ENCODE measurements at places on chromosomes 16 and 17. TPM values are rescaled to one million over a fixed set of nuclear protein-coding genes. Genes with fewer than 3 reads are reported as not detected.
A peak's percentile ranks its signal among the peaks of the same experiment; 100 is the strongest.

The TM4SF5 gene
- 67.1 TPM for total RNA-seq

- H3K27me3 ChIP-seq: no peaks in the 10 kb centered on the region
- no peak overlapping the region for H3K4me3 ChIP-seq
- H3K36me3 ChIP-seq: no peaks in the 10 kb centered on the region
These were observed 54.0 kb downstream of the DYNLRB2 start for GRCh38 chr16:80594756-80595155.

DNA sequence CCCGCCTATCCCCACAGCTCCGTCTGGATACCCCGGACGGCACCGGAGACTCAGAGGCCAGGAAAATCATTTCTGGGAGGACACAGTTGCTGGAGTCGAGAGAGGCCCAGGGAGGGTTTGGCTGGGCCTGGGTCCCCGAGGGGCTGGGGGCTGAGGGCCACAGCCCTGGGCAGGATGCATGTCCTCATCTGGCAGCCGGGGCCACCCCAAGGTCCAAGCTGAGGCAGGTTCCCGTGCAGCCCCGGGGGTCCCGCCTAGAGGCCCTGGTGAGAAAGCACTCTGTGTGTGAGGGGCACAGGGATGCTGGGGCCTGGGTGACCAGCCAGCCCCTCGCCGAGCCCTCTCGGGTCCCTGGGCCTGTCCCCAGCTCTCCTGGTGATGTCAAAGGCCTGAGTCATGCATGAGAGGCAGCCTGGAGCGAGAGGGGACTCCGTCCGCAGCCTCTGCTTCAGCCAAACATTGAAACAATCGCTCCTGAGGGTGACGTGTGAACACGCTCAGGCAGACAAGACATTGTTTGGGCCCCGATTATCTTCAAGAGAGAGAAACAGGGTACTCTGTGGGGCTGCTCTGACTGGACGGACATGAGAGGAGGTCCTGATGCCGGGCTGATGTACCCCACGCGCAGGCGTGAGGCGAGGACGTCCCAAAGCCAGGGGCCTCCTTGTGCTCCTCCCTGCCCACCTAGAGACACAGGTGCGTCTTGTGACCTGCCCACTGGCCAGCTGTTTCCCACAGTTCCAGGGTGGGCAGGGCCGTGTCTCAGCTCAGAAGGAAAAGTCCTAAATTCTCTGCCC, 25.8 kb upstream of the C1QTNF8 start:
- no peaks in the 10 kb centered on the region for H3K36me3 ChIP-seq
- no peaks in the 10 kb centered on the region for H3K27me3 ChIP-seq
- no peak for DNase-seq
- no peaks in the 10 kb centered on the region for H3K4me1 ChIP-seq
- no peak overlapping the region for H3K27ac ChIP-seq

The MXRA7 gene
- total RNA-seq: 7.7 TPM

The FOXO3B gene
- 0.49 TPM for total RNA-seq

DNA sequence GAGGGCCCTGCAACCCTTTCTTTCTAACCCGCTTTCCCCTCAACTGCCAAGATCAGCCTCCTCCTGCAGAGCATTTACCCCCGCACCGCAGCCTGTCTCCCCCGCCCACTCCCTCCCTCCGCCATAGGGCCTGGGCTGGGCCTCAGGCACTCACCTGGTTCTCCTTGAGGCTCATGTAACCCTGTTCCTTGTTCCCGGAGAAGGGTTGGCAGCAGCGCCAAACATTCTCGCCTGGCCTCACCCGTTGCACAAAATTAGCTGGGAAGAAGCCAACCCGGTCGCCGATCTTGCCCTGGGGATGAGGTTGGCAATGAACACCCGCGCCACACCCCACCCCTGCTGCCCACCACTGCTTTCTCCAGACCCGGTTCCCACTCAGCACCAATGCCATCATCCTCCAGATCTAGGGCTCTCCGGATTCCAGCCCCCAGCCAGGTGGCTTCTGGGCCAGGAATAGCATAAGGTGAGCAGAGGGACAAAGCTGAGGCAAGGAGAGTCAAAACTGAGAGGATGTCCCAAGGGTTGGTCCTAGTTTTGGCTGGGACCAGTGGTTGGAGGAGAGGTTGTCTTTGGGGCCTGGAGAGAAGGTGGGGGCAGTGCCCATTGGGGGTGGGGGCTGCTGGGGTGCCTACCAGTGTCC, 12.8 kb downstream of the STAC2 start:
- no peaks in the 10 kb centered on the region for H3K27me3 ChIP-seq
- H3K4me3 ChIP-seq: no peak overlapping the region
- H3K27ac ChIP-seq: no peak overlapping the region

The TCAP gene
- total RNA-seq: 0.49 TPM

GRCh38 chr16:11611871-11612664, 25.3 kb upstream of the LITAF start:
- H3K36me3 ChIP-seq: no peaks in the 10 kb centered on the region
- peaks cover 13% of the 10 kb centered on the region for H3K4me1 ChIP-seq
- no peak overlapping the region for H3K4me3 ChIP-seq

GRCh38 chr16:23207485-23207884, 24.9 kb downstream of the SCNN1G start:
- no peak for DNase-seq
- H3K4me1 ChIP-seq: no peaks in the 10 kb centered on the region
- H3K27me3 ChIP-seq: no peaks in the 10 kb centered on the region
- no peak overlapping the region for H3K4me3 ChIP-seq
- H3K27ac ChIP-seq: no peak overlapping the region

- H3K4me1 ChIP-seq: peaks cover 56% of the 10 kb centered on the region
- peak overlapping the region; percentile 98 for H3K4me3 ChIP-seq
- peak overlapping the region; percentile 96 for H3K27ac ChIP-seq
- H3K36me3 ChIP-seq: no peaks in the 10 kb centered on the region
- DNase-seq: no peak
These were observed 706 bp downstream of the TEN1 start for GRCh38 chr17:75979705-75980187.

DNA sequence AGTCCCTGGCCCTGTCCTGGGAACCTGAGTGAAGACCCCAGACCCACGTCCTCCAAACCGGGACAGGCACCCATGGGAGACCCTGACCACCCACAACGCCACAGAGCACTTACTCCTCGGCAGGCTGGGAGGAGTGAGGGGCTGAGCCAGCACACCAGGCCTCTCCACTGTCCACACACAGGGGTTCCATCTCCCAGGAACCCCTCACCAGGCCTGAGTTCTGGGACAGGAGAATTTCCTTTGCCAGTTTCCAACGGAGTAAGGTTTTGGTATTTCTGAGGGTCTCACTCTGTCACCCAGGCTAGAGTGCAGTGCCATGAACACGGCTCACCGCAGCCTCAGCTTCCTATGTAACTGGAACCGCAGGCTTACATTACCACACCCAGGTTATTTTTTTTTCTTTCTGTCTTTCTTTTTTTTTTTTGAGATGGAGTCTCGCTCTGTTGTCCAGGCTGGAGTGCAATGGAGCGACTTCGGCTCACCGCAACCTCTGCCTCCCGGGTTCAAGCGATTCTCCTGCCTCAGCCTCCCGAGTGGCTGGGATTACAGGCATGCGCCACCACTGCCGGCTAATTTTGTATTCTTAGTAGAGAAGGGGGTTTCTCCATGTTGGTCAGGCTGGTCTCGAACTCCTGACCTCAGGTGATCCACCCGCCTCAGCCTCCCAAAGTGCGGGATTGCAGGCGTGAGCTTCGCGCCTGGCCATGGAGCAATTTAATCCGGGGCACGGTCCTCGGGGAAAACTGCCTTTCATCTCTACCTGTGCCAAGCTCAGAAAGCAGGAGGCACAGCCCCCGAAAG, 1.6 kb downstream of the PGAP6 start:
- no peak overlapping the region for H3K27ac ChIP-seq
- H3K27me3 ChIP-seq: no peaks in the 10 kb centered on the region
- H3K4me1 ChIP-seq: no peaks in the 10 kb centered on the region
- no peak overlapping the region for H3K4me3 ChIP-seq
- H3K36me3 ChIP-seq: no peaks in the 10 kb centered on the region
- DNase-seq: no peak

The TMEM220 gene
- 27.0 TPM for total RNA-seq

The CPSF4L gene
- not detected for total RNA-seq

The KRT24 gene
- total RNA-seq: not detected

GRCh38 chr17:73481676-73482075, 162.6 kb downstream of the SDK2 start:
- DNase-seq: no peak
- no peaks in the 10 kb centered on the region for H3K27me3 ChIP-seq
- H3K4me1 ChIP-seq: no peaks in the 10 kb centered on the region
- H3K4me3 ChIP-seq: no peak overlapping the region

GRCh38 chr17:53150101-53150698, 672.5 kb upstream of the KIF2B start:
- no peak overlapping the region for H3K4me3 ChIP-seq
- H3K4me1 ChIP-seq: no peaks in the 10 kb centered on the region
- no peak overlapping the region for H3K27ac ChIP-seq
- no peaks in the 10 kb centered on the region for H3K27me3 ChIP-seq
- H3K36me3 ChIP-seq: no peaks in the 10 kb centered on the region

The NPTX1 gene
- total RNA-seq: not detected

The CFAP97D1 gene
- total RNA-seq: not detected

The UNC45B gene
- 0.19 TPM for total RNA-seq

- DNase-seq: no peak
- H3K4me1 ChIP-seq: no peaks in the 10 kb centered on the region
- H3K36me3 ChIP-seq: no peaks in the 10 kb centered on the region
- H3K27ac ChIP-seq: no peak overlapping the region
- no peaks in the 10 kb centered on the region for H3K27me3 ChIP-seq
- H3K4me3 ChIP-seq: no peak overlapping the region
These were observed 91.4 kb upstream of the CORO6 start for GRCh38 chr17:29714146-29714545.

The ATP1B2 gene
- total RNA-seq: 0.43 TPM

DNA sequence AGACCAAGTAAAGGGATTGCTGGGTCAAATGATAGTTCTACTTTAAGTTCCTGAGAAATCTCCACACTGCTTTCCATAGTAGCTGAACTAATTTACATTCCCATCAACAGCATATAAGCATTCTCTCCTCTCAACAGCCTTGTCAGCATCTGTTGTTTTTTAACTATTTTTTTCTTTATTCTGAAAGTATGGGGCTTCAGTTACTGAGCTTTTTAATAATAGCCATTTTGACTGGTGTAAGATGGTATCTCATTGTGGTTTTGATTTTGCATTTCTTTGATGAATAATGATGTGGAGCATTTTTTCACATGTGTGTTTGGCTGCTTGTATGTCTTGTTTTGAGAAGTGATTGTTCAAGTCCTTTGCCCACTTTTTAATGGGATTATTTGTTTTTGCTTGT, 2.5 kb downstream of the KRTAP2-2 start:
- H3K27me3 ChIP-seq: no peaks in the 10 kb centered on the region
- no peaks in the 10 kb centered on the region for H3K36me3 ChIP-seq
- H3K4me3 ChIP-seq: no peak overlapping the region
- no peak overlapping the region for H3K27ac ChIP-seq
- no peak for DNase-seq

- H3K36me3 ChIP-seq: no peaks in the 10 kb centered on the region
- H3K4me3 ChIP-seq: no peak overlapping the region
- no peak overlapping the region for H3K27ac ChIP-seq
- peaks cover 14% of the 10 kb centered on the region for H3K4me1 ChIP-seq
- H3K27me3 ChIP-seq: no peaks in the 10 kb centered on the region
- peak; percentile 52 for DNase-seq
These were observed 2.3 kb downstream of the GALK1 start for GRCh38 chr17:75762513-75763268.

DNA sequence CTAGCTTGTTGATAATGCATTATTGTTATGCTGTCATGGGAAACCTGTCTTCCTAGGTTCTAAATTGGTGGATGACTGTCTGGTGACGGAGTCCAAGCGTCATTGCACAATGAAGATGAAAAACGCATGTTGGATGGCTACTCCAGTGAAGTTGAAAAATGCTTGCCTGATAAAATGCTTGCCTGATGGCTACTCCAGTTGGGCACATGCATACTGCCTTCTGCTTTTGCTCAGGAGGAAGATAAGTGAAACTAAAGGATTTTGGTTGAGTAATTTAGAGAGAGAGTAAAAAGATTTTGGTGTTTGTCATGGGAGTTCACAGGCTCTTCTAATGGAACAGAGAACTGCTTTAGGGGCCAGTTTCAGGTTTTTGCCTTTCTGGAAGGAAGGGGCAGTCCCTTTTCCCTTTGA, 118.6 kb downstream of the PRKCA start:
- H3K27ac ChIP-seq: no peak overlapping the region
- no peak overlapping the region for H3K4me3 ChIP-seq
- no peaks in the 10 kb centered on the region for H3K27me3 ChIP-seq
- H3K4me1 ChIP-seq: peaks cover 19% of the 10 kb centered on the region
- DNase-seq: no peak

DNA sequence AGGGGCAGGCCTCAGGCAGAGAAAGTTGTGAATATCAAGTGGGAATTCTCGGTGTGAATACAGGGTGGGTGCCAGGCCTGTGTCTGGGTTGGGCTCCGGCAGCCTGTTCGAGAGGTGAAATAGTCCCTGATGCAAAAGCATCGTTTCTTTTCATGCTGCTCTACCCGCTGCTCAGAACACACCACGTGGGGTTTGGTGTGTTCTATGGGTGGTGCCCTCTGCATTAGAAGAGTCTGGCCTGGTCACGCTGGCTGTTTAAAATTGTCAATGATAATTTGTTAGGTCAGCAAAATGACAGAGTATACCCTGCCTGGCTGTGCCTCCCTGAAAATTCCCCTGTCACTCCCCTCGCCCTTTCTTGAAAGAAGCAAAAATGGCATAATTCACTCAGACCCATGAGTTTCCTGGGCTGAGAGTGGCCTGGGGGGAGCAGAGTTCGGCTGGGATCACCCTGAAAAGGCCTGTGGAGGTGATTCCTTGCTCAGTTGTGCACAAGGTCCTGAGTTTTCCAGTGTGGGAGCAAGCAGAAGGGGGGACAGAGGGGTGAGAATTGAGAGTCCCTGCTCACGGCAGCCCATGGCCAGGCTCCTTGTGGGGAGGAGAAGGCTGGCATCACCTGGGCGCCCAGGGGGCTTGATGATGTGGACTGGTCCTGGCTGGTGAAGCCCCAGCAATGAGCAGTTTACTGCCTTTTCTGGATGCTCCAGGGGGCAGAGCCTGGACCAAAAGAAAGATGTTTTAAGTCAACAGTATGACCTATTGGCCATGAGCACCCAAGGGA, 3.2 kb downstream of the CACNG5 start:
- H3K36me3 ChIP-seq: no peaks in the 10 kb centered on the region
- H3K4me1 ChIP-seq: no peaks in the 10 kb centered on the region
- H3K4me3 ChIP-seq: no peak overlapping the region
- DNase-seq: no peak
- no peak overlapping the region for H3K27ac ChIP-seq
- H3K27me3 ChIP-seq: peaks cover 3% of the 10 kb centered on the region

DNA sequence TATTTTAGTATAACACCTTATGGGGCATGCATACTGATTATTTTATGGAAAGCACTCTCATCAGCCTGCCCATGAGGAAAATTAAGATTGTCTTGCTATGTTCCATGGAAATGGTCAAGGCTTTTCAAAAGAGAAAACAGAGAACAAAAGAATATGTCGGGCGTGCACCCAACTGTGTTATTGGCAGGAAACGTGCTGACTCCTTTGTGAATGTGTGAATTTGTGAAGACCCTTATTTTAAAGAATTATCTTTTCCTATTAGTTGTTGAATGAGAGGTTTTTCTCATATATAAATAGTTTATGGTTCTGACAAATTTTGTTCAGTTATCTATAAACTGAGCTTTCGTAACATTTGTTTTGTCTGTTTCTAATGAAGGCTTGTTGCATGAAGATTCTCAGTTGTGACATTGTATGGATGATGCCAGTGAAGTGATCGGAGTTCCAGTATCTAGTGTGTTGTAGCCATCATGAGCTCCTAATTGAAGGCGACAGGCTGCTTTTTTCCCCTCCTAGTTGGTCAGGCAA, 180.0 kb downstream of the BCAS3 start:
- no peaks in the 10 kb centered on the region for H3K36me3 ChIP-seq
- no peak for DNase-seq
- H3K4me3 ChIP-seq: no peak overlapping the region
- H3K27me3 ChIP-seq: no peaks in the 10 kb centered on the region

Measured in right lobe of liver (tissue), 6 donors.